ENCODE measurements at places on chromosomes 7 and 10.

GRCh38 chr10:51911723-51912122, 212.3 kb upstream of the CSTF2T start:
- DNase-seq = no peak

- no peak for DNase-seq
Observed at GRCh38 chr7:25238066-25238725, 9.9 kb upstream of the NPVF start.

DNA sequence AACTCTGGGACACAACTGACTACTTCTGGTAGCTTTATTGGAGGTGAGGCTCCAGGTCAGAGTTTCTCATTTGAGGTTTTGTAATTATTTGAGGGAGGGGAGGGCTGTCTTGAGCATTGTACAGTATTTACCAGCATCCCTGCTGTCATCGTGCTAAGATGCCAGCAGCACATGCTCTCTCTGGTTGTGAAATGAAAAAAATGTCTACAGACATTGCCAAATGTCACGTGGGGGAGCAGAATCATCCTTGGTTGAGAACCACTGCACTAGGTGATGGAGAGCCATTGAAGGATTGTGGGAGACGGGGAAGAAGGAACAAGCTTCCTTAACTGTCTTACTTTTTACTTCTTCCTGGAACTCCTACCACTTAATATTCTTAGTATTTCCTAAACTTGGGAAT, 5.0 kb downstream of the SEPTIN7 start:
- DNase-seq = no peak

DNA sequence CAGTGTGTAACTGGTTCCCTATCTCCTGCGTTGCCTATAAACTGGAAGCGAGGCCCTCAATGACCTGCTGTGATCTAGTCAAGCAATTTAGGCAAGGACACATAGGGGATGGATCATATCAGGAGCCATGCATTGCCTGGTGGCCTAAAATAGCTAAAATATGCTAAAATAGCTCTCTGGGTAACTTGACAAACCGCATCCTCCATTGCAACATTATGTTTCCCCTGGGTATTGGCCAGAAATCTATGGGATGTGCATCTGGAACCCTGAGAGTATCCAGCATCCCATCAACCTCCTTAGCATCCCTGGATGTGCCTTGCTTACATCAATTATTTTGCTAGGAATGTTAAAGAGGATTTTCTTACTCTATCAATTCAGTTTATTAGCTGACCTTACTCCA, 91.7 kb upstream of the ADCY1 start:
- DNase-seq = no peak

GRCh38 chr10:4059471-4060138, 274.6 kb upstream of the KLF6 start:
- DNase-seq = no peak

DNA sequence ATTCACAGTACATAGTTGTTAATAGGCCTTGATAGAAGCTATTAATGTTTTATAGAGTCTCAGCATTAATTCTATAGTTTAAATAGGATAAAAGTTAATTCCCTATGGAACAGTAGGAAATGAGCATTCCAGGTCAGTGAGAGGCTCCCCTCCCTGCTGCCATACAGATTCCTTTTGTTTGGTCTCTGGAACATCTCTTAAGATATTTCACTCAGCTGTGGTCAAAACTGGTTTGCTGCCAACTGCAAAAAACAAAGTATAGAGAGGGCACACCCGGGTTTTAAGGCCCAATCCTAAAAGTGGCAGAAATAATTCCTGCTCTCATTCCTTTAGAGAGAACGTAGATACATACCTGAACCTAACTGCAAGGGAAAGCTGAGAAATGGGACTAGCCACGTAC, 51.3 kb downstream of the MDFIC start:
- DNase-seq = no peak

DNA sequence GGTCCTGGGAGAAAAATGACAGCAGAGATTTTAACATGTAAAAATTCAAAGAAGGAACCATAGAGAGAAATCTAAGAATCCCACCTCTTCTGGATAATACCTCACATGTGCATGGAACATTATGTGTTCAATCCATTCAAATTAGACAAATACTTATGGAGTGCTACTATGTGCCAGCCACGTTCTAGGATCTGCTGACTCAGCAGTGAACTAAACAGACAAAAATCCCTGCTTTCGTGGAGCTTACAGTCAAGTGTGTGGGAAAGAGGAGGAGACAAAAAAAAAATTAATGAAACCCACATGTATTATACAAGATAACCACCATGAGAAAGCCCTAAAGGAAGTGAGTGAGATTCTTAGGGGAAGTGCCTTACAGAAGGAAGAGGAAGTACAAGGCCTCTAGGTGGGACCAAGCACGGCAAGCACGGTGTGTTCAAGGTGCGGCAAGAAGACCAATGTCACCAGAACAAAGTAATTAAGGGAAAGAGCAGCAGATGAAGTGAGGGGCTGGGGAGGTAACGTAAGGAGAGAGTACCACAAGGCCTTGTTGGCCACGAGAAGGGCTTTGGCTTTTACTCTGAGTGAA, 71.0 kb downstream of the SLC25A13 start:
- DNase-seq = no peak

DNA sequence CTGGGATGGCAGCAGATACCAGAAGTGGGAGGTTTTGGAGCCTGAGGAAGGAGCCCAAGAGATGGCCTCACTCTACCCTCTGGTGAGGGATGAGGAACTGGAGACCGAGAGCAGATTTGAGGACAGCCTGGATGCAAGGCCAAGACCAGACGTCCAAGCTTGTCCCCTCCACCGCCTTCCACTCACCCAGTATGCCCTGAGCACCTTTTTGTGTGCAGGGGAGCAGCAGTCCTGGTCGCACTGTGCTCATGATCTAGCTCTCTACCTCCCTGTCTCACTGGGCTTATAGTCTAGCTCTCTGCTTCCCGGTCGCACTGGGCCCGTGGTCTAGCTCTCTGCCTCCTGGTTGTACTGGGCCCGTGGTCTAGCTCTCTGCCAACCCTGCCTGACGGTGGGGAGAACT, 33.6 kb upstream of the CHST15 start:
- no peak for DNase-seq

GRCh38 chr7:105876091-105876963, at the start of gene ATXN7L1:
TSS of gene ATXN7L1 (minus strand) at chr7:105876599. CDS start at chr7:105876558, 41 bp downstream.
- peak; percentile 77 for DNase-seq

GRCh38 chr7:138918176-138918575, 63.0 kb downstream of the KIAA1549 start:
- DNase-seq = no peak

DNA sequence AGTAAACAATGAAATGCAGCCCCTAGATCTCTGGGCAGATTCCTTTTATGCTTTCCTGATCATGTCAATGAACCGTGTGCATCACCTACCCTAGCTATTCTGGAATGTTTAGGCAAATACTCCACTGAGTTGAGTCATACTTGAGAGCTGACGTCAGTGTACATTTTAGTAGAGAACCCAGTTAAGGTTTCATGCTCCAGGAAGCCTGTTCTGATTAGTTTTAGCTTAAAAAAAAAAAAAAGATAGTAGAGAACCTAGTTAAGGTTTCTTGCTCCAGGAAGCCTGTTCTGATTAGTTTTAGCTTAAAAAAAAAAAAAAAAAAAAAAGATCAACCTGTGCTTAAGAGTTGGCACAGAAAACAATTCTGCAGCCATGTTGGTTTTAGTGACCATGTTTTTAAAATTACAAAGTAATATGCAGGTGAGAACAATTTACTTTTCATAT, 3.7 kb upstream of the MCU start:
- no peak for DNase-seq

DNA sequence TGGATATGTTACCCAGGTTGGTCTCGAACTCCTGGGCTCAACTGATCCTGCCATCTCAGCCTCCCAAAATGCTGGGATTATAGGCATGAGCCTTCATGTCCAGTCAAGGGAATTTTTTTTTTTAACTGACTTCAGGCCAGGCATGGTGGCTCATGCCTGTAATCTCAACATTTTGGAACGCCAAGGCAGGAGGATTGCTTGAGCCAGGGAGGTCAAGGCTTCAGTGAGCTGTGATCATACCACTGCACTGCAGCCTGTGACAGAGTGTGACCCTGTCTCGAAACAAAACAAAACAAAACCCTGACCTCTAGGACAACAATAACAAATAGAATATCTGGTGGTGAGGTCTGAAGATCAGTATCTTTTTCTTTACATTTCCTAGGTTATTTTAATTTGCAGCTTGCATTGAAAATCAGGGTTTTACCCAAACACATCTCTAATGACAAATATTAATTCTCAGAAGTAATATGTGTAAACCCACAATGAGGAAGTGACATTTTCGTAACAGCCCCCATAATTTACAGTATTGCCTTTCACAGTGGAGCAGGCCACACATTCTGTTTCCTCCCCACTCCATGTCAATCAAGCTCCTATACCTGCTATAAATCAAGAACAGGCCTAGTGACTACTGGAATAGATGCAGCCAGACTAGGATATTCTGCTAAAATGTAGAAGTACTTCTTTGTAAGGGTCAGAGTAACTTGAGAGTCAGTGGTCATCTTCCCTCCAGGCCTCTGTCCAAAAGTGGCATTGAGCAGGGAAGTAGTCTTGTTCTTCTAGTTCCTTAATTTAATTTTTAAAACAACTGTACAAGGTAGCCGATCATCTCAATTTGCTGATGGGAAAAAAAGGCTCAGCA, 43.3 kb upstream of the ECHDC3 start:
- DNase-seq = no peak

GRCh38 chr10:81306971-81307782, 567.8 kb upstream of the NRG3 start:
- no peak for DNase-seq

DNA sequence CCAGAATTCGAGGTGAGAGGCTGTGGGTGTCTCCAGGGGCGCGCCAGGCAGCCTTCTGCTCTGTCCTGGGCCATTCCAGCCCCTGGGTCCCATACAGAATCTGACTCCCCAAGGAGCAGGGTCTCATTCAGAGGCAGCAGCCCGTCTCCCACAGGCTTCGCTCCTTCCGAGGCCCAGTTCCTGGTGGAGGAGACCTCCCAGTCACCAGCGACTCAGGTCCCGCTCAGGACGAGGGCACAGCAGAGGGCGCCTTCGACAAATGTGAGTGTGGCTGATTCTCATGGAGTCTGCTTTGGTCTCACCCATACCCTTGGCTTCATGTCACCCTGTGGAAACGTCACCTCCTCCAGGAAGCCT, 81.8 kb upstream of the GPR26 start:
- DNase-seq = no peak

DNA sequence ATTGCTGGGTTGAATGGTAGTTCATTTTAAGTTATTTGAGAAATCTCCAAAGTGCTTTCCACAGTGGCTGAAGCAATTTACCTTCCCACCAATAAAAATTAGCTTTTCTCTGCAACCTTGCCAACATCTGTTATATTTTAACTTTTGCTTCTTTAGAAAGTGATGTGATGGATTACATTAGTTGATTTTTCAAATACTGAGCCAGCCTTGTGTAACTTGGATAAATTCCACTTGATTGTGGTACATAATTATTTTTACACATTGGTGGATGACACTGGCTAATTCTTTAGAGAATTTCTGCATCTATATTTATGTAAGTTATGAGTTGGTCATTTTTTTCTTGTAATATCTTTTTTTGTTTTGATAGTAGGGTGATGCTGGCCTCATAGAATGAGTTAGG, 634.1 kb downstream of the GALNT17 start:
- no peak for DNase-seq

DNA sequence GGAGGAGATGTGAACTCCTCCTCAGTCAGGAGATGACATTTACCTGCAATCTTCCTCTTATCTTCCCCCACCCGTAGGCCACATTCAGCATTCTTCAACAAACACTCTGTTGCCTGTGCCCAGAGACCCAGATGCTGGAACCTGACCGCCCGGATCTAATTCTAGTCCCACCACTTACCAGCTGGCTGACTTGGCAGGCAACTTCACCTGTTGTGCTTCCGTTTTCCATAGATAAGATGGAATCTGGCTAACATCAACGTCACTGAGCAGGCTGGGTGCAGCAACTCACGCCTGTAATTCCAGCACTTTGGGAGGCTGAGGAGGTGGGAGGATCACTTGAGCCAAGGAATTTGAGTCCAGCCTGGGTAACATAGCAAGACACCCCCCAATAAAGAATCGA, 21.3 kb upstream of the FXYD4 start:
- no peak for DNase-seq

DNA sequence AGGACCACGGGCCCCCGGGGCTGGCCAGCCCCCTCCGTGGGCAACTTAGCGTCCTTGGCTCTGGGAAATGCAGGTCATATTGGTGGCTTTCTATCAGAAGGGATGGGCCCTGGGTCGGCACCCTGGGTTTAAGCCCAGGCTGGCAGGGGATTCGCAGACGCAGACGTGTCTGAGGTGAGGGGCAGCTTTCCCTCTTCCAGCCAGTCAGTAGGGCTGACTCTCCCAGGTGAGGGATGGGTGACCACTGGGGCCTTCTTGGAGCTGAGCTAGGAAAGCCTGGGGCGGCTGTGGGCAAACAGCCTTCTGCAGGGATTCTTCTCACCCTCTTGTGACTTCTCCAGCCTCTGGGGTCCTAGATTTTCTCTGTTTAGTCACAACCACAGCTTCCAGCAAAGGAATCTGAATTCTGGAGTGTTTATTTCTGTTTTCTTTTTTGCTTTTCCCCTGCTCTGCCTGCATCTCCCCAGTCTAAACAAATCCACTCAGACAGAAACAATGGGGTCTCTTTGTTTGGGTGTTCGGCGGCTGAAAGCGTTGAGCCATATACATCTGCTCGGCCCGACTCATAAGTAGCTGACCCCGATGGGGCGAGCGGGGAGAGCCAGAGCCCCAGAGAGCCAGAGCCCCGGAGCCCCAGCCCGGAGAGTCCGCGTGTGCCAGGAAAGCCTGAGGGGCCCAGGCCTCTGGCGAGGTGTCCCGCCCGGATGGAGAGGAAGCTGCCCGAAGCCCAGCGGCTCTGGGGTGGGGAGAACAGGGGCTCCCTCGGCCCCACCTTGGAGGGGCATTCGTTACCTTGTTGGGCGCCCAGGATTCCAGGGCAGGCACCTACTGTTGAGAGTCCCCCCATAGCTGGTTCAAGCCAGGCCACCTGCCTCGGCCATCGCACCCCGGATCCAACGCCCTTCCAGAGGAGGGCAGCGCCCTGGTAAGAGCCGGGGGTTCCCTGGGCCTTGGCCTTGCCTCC, 2.0 kb downstream of the MNX1 start:
- no peak for DNase-seq

- no peak for DNase-seq
Observed at GRCh38 chr7:47345857-47346298, 236.0 kb downstream of the TNS3 start.

- no peak for DNase-seq
Observed at GRCh38 chr7:121083138-121083789, 94.8 kb downstream of the CPED1 start.

GRCh38 chr10:129280908-129281586, 186.0 kb upstream of the MGMT start:
- DNase-seq = no peak

DNA sequence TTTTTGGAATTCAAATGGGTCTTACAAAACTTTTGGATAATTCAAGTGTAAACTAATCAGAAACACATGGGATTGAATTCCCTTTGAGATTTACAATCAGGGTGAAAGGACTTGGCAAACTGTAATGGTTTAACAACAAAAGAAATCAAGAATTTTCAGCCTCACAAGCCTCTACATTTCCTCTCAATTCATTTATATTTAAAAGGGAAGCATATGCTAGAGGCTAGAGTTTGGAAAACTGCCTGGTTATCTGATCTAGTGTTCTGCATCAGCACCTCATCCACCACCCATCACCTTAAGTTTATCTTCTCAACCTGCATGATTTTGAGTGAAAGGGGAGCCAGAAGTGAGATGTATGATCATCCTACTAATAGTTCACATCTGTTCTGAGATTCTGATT, 120.7 kb downstream of the TES start:
- DNase-seq = no peak

GRCh38 chr7:95340491-95340890, 16.2 kb upstream of the PON1 start:
- no peak for DNase-seq

- no peak for DNase-seq
Observed at GRCh38 chr7:128869138-128869943, 6.7 kb downstream of the ATP6V1F start.
